Iris pigment epithelial cell (primary cell): ENCODE measurements at places on chromosomes 2 and 18.

GRCh38 chr2:2582998-2583545 lies 252.0 kb upstream of the MYT1L start:
- DNase-seq, result no peak

GRCh38 chr2:48178611-48179010 lies 272.3 kb upstream of the FBXO11 start:
- no peak for DNase-seq

- peak; percentile 78 for DNase-seq
Measured at GRCh38 chr2:221573430-221574230, 1.5 kb upstream of the EPHA4 start.

GRCh38 chr18:56107821-56108477 lies 520.0 kb upstream of the TCF4 start:
- no peak for DNase-seq

DNA sequence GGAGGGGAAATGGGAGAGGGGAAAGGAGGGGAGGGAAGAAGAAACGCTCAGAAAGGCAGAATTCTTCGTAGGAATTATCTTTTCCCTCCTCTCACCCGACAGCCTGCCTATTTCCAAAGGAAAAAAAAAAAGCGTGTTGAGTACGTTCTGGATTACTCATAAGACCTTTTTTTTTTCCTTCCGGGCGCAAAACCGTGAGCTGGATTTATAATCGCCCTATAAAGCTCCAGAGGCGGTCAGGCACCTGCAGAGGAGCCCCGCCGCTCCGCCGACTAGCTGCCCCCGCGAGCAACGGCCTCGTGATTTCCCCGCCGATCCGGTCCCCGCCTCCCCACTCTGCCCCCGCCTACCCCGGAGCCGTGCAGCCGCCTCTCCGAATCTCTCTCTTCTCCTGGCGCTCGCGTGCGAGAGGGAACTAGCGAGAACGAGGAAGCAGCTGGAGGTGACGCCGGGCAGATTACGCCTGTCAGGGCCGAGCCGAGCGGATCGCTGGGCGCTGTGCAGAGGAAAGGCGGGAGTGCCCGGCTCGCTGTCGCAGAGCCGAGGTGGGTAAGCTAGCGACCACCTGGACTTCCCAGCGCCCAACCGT lies at the start of gene GAD1:
GAD1 (plus strand) TSS at position 384 of the 589 bp plus-strand sequence. CDS start 1,705 bp downstream, outside the sequence.
- peak; percentile 44 for DNase-seq

DNA sequence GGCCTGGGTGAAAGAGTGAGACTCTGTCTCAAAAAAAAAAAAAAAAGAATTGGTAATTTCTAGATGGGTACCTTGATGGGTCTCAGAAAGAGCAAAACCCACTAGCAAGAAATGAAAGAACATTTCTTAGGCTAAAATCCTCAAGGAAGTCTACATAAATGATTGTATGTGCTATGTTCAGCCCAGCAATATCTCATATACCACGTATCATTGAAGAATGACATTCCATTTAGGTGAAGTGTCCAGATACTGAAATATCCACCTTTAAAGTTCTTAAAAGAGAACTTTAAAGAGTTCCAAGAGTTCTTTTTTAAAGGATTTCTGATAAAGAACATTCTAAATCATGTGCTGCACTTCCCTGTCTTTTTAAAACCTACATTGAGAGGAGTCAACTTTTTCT lies 19.2 kb downstream of the NRP2 start:
- peak; percentile 79 for DNase-seq

DNA sequence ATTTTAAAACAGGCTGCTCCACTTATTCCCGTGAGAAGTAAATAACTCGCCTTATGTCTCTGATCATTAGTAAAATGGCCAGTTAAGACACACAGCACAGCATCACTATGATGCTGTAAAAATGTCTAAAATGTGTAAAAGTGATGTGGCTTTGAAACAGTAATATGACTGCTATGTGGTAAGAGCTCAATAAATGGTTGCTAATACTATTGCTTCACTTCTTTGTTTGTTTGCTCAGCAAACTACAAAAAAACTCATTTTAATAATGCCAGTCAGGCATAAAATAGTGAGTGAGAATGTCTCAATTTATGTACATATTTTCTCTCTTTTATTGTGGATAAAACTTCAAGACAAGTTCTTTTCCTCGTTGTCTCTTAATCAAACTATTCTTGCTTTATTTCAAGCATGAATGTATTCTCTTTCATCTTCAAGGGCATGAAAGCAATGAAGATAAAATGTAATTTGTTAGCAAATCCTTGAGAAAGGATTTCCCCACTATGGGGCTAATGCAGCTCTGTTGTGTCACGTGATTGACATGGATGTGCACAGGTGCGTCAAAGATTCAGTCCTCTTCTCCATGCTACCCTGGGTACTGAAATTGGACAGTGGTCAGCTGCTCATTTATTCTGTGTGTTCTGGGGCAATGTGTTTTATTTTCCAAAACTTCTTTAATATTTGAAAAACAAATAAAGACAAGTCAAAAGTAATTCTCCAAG lies 387.2 kb downstream of the TRIB2 start:
- no peak for DNase-seq

DNA sequence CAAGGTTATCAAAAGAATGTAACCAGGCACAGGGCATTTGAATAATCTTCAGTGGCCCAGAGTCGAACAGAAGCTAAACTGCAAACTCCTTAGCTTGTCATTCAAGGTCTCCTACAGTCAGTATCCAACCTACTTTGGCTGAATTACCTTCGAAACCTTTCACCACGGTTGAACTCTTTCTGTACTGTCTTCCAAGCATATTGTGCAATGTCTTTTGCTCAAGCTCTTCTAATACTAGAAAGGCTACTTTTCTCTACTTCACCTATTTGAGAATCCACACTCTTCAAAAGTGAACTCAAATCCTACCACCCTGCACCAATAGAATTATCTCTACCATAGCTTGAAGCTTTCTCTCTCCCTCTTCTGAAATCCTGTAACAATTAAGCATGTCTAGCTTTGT lies 142.9 kb downstream of the NR4A2 start:
- DNase-seq, result no peak
